NCI-H446 treated with DMSO at 0.1 percent for 48 hours (cell line): ENCODE measurements at places on chromosomes 2 and 18.
A peak's percentile ranks its signal among the peaks of the same experiment; 100 is the strongest.

DNA sequence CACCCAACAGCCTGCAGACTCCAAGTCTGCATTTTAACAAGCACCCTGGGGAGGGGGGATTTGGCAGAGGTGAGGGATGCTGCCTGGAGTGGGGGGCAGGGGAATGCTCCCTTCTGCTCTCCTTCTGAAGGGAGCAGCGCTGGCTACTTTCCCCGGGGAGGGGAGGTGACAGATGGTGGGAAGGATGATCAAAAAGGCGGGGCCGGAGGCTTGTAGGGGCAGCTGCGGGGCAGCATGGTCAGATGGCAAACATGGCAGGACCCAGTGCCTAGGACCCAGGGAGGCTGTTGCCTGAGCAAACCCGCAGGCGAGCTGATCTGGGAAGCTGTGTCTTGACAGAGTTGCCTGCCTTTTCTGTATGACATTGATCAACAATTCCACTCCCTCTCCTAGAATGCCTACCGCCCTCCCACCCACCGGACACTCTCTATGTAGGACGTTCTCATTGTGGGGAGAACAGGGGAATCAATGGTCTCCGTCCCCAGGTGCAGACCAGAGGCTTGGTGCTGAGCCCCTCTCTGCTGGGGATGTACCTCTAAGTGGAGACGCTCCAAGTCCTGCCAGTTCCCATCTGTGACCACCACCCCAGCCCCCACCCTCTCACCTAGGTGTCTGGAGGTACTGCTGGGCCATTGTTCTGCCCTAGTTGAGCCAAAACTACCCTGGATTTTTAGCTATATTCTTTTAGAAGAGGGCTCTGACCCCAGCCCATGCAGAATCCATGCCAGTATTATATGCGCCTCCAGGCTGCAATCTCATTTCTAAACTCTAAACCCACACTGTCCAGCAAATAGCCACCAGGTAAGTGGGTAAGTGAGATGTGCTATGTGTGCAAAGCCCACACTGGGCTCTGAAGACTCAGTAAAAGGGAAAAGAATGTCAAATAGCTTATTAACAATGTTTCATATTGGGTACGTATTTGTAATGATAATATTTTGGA is 89.7 kb upstream of the SEC11C start:
- DNase-seq: peak; percentile 81

DNA sequence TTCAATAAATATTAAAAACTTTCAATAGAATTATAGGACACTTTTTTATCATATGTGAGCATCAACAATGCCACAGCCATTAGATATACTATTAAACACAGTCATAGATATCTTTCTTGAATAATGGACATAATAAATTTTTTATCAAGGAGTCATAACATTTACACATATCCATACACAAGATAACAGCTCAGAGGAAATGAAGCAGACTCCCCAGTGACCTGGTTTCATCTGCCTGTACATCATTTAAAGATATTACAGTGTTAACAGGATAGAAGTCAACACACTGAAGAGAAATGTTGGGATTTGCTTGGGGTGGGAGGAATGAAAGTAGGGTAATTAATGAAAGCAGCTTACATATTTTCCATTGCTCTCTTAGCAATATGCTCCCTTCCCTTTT is 5.1 kb downstream of the SCG2 start:
- no peak for DNase-seq

DNA sequence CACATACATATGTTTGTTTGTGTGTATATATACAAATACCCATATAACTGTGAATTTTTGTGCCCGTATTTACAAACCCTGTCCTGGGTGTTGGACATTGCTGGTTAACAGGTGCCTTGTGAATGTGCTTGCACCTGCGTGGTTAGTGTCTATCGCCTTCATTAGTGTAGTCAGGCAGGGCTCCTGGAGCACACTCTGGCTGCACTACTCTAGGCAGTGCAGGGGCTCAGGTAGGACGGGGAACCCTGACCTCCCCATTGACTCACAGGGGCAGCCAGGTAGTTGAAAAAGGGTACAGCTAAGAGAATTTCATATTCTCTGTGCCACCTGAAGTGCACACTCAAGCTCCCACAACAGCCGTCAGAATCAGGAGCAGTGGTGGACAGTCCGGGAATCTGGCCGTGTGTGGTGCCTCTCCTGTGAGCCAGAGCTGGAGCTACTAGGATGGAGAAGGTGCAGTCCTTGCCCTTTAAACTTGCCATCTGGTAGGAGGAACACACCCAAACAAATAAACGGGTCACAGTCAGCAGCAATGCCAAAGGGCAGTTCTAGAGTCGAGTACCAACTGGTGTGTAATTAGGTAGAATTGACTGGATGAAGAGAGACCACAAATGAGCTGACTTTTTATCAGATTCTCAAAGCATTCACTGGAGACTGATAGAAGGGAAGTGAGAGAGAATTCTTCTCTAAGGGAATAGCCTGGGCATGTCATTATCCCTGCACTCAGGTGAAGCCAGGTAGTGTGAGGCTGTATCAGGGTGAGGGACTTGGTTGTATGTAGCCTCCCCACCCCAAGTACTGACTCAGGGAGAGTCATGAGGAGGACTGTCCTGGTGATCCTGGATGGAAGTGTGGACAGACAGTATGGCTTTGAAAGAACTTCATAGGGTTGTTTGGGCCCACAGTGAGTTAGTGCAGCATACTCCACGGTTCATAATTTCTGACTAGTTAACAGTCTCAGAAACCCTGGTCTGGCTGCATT is 44.1 kb downstream of the FARP2 start:
- no peak for DNase-seq

DNA sequence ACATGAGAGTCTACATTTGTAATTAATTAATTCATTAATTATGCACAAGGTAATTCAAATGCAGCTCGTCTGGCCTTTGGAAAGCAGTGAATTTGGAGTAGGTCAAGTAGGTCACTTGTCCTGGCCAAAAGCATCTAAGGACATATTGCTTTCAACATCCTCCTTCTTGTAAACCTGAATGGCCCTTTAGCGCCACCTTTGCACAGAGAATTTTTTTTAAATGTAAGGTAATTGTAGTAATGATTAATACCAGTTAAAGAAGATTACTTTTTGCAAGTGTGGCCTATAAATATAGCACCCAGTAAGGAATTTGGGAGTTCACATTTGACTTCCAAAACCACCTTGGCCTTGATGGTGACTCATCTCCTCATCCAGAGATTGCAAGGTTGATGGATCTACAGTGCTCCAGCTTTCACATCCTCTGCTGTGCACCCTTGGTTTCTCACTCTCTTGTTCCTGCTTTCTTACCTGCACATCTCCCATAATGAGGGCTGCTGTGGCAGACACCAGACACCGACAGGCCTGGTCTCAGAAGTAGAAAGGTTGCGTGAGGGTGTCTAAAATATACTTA is 481.7 kb downstream of the TGIF1 start:
- DNase-seq: no peak

- DNase-seq: no peak
These were observed 89.2 kb downstream of the ZNF516 start for GRCh38 chr18:76405681-76406356.

DNA sequence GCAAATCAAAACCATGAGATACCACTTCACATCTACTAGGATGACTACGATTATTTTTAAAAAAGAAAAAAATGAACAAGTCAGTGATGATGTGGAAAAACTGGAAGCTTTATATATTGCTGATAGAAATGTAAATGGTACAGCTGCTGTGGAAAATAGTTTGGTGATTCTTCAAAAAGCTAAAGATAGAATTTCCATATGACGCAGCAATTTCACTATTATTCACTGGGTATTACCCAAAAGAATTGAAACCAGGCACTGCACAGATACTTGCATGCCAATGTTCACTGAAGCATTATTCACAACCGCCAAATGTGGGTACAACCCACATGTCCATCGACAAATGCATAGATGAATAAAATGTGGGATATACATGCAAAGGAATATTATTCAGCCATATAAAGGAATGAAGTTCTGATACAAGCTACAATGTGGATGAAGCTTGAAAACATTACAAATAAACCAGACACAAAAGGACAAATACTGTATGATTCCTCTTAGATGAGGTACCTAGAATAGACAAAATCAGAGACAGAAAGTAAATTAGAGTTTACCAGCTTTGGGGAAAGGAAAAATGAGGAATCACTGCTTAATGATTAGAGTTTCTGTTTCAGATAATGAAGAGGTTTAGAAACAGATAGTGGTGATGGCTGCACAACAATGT is 11.1 kb downstream of the RTTN start:
- no peak for DNase-seq

GRCh38 chr2:223751012-223751411 is 86.4 kb downstream of the AP1S3 start:
- DNase-seq: no peak

DNA sequence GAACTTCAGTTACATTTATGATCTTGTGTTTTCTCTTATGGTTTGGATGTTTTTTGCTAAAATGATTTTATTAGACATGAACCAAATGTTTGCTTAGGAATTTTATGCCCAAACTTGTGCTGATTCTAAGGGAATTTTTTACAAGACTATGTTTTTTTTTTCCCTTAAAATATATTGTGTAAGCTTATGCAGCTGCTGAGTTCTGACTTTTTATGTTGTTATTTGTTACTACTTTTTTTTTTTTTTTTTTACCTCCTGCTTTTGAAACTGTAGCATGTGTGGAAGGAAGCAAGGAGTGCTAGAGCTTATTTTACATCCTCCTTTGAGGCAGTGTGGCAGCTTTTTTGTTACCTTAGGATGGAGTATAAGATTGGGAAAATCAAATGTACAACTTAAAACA is 6.0 kb upstream of the DNAH7 start:
- DNase-seq: no peak

DNA sequence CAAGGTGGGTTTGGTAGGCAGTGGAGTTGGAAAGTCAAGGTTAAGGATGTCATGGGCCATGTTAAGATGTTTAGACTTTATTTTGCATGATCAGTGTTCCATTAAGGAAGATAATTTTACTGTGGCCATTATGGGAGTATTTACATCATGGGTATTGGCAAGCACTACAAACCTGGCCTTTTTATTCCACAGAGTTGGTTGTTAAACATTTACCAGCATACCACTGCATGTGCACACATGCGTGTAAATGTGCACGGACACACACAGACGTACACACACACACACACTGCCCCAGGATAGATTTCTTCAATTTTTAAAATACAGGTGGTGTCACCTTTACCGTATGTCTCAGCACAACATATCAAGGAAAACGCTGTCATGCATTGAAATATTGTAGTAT is 51.4 kb upstream of the ITGA6 start:
- no peak for DNase-seq

GRCh38 chr2:12718015-12718671 is 1.4 kb downstream of the TRIB2 start:
- no peak for DNase-seq

- no peak for DNase-seq
These were observed 40.7 kb upstream of the PLEKHM3 start for GRCh38 chr2:208066016-208066415.
